ENCODE measurements at places on chromosomes 13 and 19.
A peak's percentile ranks its signal among the peaks of the same experiment; 100 is the strongest.

DNA sequence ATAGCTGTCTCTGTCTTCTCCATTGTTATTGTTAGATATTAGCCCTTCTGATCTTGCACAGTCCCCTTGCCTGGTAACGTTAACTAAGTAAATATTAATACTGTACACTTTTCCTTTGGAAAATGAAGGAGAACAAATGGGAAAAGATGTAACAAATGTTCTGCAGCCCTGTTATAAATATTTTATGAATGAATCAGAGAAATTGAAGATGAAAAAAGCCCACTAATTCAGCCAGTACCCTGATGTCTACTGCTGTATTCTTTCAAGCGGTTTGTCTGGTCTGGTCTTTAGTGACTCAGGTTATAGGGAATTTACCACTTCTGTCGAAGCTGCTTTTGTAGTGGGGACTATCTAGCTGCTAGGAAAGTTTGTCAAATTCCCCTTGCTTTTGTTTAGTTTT, 121.0 kb downstream of the COG6 start:
- no peak for DNase-seq

DNA sequence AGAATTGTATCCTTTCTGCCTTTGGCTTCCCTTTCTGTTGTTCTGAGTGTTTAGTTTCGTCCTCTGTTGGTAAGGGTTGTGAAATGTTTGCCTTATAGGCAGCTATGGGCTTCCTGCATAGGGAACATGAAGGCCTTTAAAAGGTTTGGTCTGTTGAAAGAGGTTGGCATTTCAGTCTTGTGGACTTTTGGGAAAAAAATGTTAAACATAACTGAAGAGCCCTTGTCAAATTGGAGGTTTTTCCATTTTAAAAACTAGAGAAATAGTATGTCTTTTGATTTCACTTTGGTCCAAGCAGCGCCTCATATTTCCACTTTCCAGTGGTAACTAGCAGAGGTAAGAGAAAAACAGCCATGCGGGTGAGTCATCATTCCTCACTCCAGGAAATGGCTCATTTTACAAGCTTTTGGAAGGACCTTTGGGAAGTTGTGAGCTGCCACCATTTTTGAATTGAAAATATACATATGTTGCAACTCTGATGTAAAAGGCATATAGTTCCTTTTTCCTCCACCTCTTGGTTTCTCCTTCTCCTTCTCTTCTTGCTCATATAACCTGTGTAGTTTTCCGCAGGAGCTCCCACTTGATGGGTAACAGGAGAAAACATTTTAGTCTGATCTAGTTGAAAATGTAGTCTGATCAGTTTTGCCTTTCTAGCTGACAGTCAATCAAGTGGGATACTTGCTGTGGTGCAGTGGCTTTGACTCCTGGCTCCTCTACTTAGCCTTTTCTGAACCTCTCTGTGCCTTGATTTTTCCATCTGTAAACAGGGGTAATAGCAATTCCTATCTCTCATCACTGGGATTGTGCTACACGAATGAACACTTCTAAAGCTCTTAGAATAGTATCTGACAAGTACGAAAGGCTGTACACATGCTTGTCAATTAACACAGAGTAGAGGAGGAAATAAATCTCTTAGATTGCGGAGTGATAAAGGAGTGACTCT, 23.0 kb downstream of the GPC6 start:
- no peak for DNase-seq

DNA sequence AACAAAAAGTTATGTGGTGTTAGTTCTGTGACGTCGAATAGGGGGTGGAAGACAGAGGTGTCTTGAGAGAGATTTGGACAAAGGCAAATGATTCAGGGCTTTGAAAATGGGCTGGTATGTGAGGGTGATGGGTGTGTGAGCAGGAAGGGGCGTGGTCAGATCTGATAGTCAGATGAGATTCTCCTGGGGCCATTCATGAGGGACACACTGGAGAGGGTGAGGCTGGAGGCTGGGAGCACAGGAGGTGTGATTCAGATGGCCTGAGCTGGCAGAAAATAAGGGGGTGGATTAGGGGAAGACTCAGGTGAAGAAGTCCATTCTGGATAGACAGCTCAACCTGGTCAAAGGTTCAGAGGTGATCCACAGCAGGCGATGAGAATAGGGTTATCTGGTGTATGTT, 28.0 kb downstream of the CYP4F22 start:
- no peak for DNase-seq

- DNase-seq: no peak
Measured at GRCh38 chr19:8161135-8161646, 11.8 kb upstream of the FBN3 start.

GRCh38 chr13:94708031-94708859, 4.1 kb downstream of the SOX21 start:
- peak; percentile 62 for DNase-seq

DNA sequence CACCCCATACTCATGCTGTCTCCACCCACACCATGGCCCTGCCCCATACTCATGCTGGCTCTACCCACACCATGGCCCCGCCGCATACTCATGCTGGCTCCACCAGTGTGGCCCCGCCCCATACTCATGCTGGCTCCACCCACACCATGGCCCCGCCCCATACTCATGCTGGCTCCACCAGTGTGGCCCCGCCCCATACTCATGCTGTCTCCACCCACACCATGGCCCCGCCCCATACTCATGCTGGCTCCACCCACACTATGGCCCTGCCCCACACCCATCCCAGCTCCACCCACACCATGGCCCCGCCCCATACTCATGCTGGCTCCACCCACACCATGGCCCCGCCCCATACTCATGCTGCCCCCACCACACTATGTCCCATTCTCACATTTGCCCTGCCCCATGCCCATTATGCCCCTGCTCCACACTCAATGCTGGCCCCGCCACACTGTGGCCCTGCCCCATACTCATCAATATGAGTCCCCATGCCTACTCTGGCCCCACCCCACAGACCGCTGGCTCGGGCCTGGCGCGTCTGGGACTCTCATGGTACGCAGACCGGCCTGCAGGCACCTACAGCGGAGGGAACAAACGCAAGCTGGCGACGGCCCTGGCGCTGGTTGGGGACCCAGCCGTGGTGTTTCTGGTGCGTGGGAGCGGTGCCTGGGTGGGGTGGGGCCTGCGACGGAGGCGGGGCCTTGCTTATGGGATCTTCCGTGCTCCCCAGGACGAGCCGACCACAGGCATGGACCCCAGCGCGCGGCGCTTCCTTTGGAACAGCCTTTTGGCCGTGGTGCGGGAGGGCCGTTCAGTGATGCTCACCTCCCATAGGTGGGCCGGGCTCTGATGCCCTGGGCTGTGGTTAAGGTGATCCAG, 3.7 kb upstream of the ARHGAP45 start:
- no peak for DNase-seq

DNA sequence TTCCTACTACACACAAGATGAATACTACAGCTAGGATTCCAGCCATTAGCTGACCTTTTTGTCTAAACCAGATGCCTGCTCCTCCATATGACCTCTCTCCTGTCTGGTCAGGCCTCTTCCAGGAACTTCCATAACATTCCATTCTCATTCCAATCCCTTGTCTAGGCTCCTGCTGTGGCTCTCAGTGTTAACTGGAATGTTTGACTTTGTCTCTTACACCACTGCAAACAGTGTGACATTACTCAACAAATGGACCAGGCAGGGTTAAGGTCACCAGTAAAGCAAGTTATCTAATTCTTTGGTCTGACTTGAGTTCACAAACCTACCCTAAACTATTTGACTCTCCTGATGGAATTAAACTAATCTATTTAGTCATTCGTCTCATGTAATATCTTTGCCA, 2.1 kb upstream of the GPC6 start:
- DNase-seq: no peak

DNA sequence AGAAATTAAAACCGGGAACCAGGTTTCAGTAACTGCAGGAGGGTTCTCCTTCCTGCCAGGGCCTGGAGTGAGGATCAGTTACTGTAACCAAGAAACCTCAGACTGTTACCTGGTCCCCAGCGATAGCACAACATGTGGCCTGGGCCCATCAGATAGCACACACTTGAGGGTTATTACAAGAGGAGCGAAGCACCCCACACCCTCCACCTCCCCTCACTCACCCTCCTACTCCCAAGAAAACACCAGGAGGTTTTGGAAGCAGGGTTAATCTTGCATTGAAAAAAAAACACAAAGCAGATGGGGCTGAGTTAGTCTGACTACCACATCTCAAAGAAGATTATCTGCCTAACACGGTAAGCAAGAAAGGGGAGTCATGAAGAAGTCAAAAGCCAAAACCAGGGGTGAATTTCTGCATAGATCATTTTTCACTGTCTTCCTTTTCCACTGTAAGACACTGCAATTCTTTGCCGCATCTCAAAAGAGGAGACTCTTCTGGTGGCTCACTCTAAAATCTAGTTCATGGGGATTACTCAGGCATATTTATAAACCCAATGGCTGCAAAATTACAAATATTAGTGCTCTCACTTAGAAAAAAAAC, 75.9 kb upstream of the DOCK9 start:
- DNase-seq: peak; percentile 65

DNA sequence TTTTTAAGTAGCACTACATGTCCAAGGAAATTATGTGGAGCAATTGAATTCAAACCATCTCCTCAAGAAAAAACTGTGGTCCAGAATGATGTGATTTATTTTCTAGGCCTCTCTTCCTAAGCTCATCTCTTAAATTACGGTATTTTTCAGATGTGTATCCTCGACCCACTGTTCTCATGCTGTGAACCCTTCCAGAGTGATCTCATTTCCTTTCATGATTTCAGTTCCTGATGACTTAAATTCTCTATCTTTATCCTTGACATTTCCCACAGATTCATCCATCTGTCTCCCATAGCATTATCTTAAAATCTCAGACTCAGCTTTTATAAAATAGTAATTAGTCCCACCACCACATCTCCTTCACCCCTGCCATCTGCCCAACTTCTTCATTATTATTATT, 117.6 kb upstream of the SPRY2 start:
- DNase-seq: no peak

GRCh38 chr19:40612831-40613689, 11.9 kb downstream of the LTBP4 start:
- DNase-seq: no peak
